ENCODE measurements at places on chromosomes 4 and X.

- DNase-seq = no peak
Measured at GRCh38 chr4:119587796-119588195, 40.8 kb downstream of the PDE5A start.

DNA sequence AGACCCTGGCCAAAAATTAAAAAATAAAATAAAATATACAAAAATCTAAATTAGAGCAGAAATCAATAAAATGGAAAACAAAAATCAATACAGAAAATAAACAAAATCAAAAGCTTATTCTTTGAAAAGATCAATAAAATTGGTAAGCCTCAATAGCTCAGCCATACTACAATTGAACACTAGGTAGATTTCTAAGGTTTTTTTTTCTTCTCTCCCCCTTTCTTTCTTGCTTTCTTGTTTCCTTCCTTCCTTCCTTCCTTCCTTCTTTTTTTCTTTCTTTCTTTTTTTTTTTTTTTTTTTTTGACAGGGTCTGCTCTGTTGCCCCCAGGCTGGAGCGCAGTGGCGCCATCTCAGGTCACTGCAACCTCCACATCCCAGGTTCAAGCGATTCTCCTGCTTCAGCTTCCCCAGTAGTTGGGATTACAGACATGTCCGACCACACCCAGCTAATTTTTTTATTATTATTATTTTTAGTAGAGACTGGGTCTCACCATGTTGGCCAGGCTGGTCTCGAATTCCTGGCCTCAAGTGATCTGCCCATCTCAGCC is 23.4 kb upstream of the PPP3CA start:
- DNase-seq = no peak

DNA sequence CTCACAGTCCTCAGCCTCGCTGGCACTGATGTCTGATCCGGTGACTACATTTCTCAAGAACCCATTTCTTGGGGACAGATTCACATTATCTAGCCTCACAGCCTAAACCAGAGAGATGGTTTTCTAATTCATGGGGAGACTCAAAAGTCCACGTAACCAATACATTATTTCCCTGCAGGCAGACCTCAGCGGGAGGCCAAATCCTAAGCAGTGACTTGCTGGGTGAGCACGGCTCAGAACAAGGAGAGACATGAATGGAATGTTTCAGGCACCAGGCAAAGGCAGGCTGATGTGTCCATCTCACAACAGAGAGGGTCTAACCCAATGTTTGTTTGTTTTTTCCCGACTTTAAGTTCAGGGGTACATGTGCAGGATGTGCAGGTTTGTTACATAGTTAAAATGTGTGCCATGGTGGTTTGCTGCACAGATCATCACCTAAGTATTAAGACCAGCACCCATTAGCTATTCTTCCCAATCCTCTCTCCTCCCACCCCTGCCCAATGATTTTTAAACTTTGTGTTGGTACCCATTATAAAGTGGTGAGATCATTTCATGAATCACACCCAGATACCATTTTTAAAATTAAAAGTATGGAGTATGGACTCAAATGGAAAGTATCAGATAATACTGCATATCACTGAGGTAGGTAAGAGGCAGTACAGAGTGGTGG is 53.3 kb downstream of the SCD5 start:
- no peak for DNase-seq

DNA sequence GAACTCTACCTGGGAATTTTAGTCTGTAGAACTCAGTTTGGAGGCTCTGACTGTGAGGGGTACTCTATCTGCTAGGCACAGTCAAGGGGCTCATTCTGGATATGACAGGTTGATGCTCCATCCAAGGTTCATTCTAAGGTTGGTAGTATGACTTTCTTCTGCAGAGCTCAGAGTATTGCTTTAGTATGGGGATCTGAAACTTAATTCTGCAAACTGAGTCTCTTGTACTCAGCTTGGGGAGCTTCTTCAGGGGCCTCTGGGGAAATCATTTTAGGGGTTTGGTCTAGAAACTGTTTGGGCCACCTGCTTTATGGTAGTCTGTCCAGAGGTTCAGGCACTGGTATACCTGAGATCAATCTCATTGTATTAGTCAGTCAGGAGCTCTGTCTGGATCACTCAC is 9.7 kb upstream of the TSR2 start:
- no peak for DNase-seq

DNA sequence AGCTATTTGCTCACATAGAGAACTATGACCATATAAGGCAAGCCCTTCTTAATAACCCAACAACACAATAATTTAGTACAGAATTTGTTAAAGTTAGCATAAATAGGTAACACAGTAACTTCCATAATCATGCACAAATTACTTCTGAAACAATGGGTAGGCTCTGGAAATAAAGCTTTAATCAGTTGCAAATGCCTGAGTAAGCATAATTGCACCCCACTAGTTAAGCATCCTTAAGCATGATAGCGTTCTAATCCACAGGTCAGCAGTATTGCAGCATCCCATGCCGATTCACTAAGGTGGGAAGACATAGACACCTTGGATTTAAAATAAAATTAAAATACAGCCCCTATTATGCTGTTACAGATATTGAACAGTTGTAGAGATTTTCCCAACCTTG is 161.7 kb downstream of the DHX15 start:
- DNase-seq = no peak

- no peak for DNase-seq
Measured at GRCh38 chrX:112367065-112367464, 284.5 kb upstream of the TRPC5 start.

GRCh38 chrX:100980608-100981497 is 11.3 kb downstream of the ARL13A start:
- DNase-seq = no peak

GRCh38 chrX:7252013-7252610 is 104.2 kb upstream of the PUDP start:
- no peak for DNase-seq

DNA sequence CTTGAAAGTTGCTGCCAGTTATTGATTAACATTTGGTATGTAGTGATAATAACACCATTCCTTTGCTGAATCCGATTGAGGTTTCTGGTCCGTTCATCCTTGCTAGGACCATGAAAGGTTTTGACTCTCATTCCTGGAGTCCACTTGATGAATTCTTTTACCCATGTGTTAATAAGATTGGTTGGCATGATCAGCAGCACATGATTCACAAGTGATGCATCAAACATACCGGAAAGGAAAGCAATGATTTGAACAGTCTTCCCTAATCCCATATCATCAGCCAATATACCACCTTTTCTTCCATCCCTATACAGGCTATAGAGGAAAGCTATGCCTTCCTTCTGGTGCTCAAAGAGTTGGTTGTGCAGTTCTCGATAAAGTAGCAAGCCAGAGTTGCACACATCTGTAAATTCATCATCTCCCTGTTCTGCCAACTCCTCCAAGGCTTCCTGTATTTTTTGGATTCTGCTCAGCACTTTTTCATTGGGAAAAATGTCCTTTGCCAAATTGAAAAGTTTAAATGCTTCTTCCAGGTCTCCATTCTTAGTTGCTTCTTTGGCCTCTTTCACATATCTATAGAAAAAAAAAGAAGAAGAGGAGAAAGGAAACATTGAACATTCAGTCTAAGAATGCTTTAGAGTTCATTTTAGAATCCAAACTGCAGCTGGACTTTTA is 26.7 kb downstream of the PIN4 start:
- no peak for DNase-seq

DNA sequence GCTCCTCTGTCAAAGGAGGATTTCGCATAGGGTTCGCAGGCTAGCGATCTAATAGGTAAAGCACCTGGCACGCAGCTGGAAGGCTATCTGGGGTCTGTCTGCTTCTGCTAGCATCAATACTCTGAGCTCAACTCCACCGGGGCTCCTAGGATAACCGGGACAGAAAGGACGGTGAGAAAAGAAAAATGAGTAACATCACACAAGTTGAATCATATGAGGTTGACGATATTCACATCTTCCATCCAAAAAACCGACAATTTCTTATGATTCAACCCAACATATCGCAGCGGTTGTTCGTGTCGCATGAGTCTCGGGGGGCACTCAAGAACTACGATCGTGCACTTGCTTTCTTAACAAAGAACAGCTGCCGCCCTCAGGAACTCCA is 1.8 kb downstream of the PROM1 start:
- DNase-seq = no peak

DNA sequence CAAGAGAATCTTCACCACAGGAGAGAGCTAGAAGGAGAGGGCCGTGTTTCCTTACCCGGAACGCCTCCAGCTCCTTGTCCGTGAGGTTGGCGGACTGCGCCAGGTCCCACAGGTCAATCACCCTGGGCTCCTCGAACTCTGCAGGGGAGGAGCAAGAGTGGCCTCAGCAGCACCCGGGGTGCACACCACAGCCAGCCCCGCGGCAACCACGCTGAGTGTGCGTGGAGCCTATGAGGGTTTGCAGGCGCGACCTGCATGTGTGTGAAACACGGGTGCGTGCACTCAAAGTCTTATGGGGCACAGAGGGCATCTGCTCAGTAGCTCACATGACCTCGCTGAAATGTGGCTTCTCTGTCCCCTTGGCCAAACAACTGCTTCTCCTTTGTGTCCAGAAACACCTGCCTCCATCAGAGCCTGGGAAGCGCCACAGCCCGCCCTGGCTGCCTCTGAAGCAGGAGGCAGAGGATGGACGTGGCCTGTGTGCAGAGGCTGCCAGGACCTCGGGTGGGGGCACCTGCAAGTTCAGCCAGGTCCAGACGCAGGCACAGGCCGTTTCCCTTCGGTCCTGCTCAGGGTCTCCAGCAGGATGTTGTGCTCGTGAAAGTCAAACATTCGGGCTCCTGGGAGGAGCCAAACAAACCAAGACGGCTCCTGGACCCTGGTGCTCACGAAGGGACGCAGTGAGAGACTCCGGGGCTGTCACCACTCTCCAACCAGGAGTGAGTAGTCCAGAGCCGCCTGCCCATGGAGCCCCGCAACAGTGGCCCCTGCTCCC is 16.0 kb downstream of the LRPAP1 start:
- no peak for DNase-seq

DNA sequence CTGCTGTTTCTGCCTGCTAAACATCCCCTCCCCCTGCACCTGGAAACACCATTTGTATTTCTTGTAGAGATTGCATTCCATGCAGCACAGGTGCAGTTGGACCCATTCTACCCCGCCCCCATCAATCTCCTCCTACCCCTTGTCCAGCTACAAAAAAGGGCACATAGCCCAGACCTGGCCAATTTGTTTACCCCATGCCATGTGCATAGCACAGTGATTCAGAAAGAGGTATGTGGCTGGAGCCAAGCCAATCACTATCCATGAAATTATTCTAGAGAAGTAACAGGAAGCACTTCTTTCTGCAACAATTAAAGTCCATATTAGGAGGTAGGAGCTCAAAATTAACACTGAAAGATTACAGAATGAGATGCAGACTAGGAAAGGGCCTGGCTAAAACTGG is 20.2 kb upstream of the TMEM184C start:
- no peak for DNase-seq

GRCh38 chr4:1379801-1380331 is 26.4 kb downstream of the NKX1-1 start:
- no peak for DNase-seq

DNA sequence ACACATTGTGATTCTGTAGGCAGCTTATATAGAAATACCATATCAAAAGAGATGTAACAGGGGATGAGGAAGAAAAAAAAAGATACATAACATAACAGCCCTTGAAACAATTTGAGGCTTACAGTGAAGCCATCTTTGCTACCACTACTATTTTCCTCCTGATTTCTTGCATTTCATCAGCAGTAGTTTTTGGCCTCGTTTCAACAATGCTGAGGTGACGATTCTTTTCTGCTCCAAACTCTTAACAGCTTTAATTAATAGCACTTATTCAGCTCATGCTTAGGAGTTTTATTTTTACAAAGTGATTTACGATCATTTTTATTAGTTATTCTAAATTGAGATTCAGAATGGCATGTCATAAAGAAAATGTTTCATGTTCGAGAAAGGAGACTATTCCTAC is 163.2 kb downstream of the DCK start:
- no peak for DNase-seq

DNA sequence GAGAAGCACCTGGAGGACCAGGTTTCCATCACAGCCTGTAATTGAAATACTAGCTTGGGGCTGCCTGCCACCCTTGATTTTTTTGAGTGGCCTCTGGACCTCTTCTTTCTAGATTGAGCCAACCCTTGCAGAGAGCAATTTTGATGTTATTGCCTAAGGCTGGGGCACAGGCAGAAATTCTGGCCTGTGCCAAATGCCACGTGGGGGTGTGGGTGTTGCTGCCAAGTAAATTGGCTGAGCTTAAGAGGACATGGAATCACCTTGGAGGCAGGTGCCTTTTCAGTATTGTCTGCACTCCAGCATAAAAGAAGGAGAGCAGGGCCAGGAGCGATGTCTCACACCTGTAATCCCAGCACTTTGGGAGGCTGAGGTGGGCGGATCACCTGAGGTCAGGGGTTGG is 286.1 kb upstream of the PRPS2 start:
- DNase-seq = no peak
